ENCODE measurements at places on chromosomes 16 and 17. TPM values are rescaled to one million over a fixed set of nuclear protein-coding genes. Genes with fewer than 3 reads are reported as not detected.

The CRYM gene
- total RNA-seq: 5.8 TPM

The KRT33A gene
- not detected for total RNA-seq

The ABCC12 gene
- total RNA-seq: not detected

The SULT1A2 gene
- 1.1 TPM for total RNA-seq

The SLC5A11 gene
- total RNA-seq: 1.2 TPM

The CDRT15 gene
- not detected for total RNA-seq

The CCL11 gene
- not detected for total RNA-seq

The SEPTIN12 gene
- not detected for total RNA-seq

The LITAFD gene
- total RNA-seq: not detected

The ZACN gene
- total RNA-seq: 0.22 TPM

The KRT24 gene
- 0.31 TPM for total RNA-seq

The PRAC1 gene
- total RNA-seq: not detected

The PYDC1 gene
- total RNA-seq: not detected

The CCL22 gene
- total RNA-seq: 1.3 TPM

The CHST4 gene
- not detected for total RNA-seq

The BIRC5 gene
- total RNA-seq: 1.7 TPM

The CCL3 gene
- 4.2 TPM for total RNA-seq

The MPP3 gene
- total RNA-seq: 5.8 TPM

The NT5M gene
- total RNA-seq: 2.8 TPM

The TPPP3 gene
- 8.2 TPM for total RNA-seq

The PERCC1 gene
- not detected for total RNA-seq

The OR1F1 gene
- not detected for total RNA-seq

The RASL10B gene
- total RNA-seq: 2.4 TPM

The NUP85 gene
- total RNA-seq: 67.1 TPM

The XYLT1 gene
- 7.6 TPM for total RNA-seq

The RHBDL1 gene
- total RNA-seq: 0.88 TPM

The NEUROD2 gene
- total RNA-seq: not detected

The DNAH2 gene
- 0.66 TPM for total RNA-seq

The TSPAN10 gene
- 2.1 TPM for total RNA-seq

The ZP2 gene
- not detected for total RNA-seq

The DVL2 gene
- total RNA-seq: 35.8 TPM

The RAB37 gene
- total RNA-seq: 5.6 TPM

The GCGR gene
- total RNA-seq: 9.3 TPM

The TEPSIN gene
- 42.8 TPM for total RNA-seq

The MYO15A gene
- total RNA-seq: 1.3 TPM

The HNF1B gene
- total RNA-seq: 185 TPM

The PRAC2 gene
- not detected for total RNA-seq

The PIGL gene
- 33.5 TPM for total RNA-seq

The CTRB2 gene
- not detected for total RNA-seq

The KRTAP1-1 gene
- not detected for total RNA-seq

The SLC6A4 gene
- total RNA-seq: 0.94 TPM

The SLX1B gene
- total RNA-seq: 35.5 TPM

The KCNH6 gene
- 0.57 TPM for total RNA-seq

The ZNF319 gene
- 10.9 TPM for total RNA-seq

The NRN1L gene
- total RNA-seq: 1.1 TPM

The HS3ST2 gene
- 1.5 TPM for total RNA-seq

The SLC16A13 gene
- total RNA-seq: 6.5 TPM

The TBC1D16 gene
- total RNA-seq: 68.0 TPM

The CSH2 gene
- not detected for total RNA-seq

The PABPN1L gene
- total RNA-seq: not detected

The CFAP20 gene
- total RNA-seq: 22.3 TPM

All from kidney (tissue), 22 donors.